Dermis blood vessel endothelial cell (primary cell): ENCODE measurements at places on chromosomes 7 and 10. TPM values are rescaled to one million over a fixed set of nuclear protein-coding genes. Genes with fewer than 3 reads are reported as not detected.

Gene SMKR1
- 0.09 and 0.17 TPM in 2 replicates for total RNA-seq

DNA sequence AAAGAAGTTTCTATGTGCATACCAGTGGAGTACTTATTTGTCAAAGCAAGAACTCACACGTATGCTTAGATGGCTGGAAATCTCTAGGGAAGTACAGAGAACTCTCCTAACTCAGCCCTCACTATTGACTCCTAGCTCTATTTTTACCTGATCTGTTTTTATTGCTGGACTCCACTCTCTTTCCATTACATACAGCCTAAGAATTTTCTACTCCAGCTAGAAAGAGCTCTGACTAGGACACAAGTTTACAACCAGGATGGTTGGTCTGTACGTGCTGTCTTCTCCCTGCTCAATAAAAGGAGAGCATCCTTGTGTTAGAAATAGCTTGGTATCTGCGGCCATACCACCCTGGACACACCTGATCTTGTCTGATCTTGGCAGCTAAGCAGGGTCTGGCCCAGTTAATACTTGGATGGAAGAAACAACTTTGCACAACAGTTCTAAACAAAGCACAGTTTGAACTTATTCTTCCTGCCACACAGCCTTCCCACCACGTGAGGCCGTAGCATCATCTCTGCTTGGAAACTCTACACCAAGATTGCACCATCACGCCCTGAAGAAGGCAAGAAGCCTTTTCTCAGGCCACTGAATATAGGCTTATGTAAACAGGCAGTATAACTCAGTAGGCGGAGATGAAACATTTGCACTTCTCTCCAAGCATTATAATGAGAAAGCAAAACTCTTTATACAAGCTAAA, 50.7 kb downstream of the KCNMA1 start:
- DNase-seq: no peak

GRCh38 chr7:116310141-116310540, 99.8 kb downstream of the TES start:
- no peak for DNase-seq

DNA sequence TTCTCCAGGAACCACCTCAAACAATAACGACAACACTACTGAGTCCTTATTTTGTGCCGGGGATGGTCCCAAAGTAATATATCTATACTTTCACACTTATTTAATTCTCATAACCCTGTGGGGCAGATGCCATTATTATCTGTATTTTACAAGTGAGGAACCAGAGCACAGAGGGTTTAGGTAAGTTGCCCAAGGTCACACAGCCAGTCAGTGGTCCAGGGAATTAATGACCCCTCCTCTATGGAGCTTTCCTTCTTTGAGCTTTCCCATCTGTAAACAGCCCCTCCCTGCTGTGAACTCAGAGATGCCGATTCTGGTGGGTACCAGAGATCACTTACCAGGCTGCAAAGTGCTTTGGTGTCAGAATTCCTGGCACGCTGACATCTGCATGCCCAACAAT, 105.7 kb downstream of the C10orf105 start:
- no peak for DNase-seq

DNA sequence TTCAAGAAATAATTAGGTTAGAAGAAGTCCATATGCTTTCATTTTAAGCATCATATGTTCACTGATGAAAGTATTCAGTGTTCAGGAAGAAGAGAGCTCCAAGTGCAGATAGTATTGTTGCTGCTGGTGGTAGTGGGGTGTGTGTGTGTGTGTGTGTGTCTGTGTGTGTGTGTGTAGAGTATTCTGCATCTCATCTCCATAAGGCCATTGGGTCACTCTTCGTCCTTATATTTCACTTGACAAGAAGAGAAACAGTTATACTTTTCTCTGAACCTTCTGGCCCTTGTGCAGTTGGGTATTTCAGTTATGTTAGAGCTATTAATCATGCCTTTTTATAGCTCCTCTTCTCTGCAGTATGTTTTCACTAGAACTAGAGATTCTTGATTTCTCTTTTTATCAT, 26.2 kb downstream of the ADAM22 start:
- DNase-seq: no peak

GRCh38 chr10:71569775-71570588, 149.6 kb downstream of the C10orf105 start:
- peak; percentile 66 for DNase-seq

- peak; percentile 4 for DNase-seq
Measured at GRCh38 chr10:45135443-45136198, 134.9 kb downstream of the ZNF22 start.

- no peak for DNase-seq
Measured at GRCh38 chr10:113474752-113475151, 78.1 kb upstream of the HABP2 start.

DNA sequence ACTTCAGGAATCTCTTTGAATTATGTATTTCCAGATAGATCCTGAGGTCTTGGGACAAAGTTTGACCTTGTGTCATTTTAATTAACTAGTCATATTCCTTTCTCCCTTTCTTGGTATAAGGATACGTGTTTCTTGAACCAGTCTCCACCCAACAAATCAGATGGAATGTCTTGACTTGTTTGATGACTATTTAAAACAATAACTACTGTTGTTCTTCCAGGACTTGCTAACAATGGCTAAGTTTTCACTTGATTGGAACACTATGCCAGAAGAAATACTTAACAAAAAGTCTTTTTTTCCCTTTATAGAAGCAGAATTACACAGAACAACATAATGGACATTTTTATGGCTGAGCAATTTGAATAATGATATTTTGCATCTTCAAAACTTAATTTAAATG, 43.0 kb upstream of the WIPF3 start:
- DNase-seq: no peak

DNA sequence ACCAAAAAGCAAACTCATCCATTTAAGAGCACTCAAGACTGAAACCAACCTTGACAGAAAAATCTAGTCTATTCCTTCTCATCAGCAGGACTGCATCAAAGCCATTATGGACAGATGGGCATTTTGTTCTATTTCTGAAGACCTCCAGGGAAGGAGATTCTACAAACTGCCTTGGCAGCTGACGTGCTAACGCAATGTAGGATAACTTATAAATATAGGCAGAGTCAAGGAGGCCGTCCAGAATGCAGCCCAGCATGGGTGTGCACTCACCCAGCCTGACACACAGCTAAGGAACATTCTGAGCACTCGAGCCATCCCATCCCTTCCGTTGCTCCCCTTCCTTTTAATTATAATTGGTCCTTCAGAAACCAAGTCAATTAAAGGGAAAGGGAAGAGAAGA, 25.3 kb upstream of the NEBL start:
- DNase-seq: no peak

Gene HABP2
- under 0.01 and 0.19 TPM in 2 replicates for total RNA-seq

DNA sequence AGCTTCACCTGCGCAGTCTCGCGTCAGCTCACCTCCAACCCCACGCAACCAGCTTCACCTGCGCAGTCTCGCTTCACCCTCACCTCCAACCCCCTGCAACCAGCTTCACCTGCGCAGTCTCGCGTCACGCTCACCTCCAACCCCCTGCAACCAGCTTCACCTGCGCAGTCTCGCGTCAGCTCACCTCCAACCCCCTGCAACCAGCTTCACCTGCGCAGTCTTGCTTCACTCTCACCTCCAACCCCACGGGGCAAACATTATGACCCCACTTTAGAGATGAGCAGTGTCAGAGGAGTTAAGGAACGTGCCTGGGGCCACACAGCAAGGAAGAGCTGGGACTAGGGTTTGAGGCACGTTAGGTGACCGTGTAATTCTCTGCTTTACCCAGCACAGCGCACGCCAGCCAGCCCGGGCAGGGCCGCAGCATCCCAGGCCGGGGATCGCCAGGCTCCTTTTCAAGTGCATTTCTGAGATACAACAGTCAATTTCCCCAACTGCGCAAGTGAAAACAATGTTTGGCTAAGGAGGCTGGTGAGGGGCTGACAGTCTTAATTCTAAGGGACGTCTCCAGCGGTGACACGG, 22.6 kb upstream of the PDGFA start:
- no peak for DNase-seq

GRCh38 chr7:27172823-27173510, 1.2 kb downstream of the HOXA10 start:
- DNase-seq: peak; percentile 61

- DNase-seq: no peak
Measured at GRCh38 chr10:29203432-29203831, 85.4 kb upstream of the LYZL1 start.

DNA sequence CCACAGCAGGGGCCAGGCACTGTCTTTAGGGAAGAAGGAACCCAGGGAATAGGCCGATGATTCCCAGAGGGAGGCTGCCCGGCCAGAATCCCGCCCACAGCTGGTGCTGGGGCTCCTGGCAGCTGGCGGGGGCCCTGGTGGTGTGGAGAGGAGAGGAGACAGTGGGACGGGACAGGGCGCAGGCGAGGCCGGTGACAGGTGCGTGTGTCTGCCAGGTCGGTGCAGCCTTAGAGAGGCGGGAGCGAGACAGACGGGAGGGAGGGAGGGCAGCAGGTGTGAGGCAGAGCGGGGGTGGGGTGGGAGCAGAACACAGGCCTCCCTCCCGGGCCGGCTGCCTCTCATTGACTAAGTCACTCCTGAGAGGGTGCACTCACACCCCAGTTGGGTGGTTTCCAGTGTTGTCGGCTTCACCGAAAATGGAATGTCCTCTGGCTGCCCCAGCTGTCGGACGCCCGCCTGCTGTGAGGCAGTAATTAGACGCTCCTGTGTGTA, 55.2 kb downstream of the ELFN1 start:
- DNase-seq: no peak

Gene ADCYAP1R1
- total RNA-seq: not detected in 2 replicates
